ENCODE measurements at places on chromosomes 5 and 9. TPM values are rescaled to one million over a fixed set of nuclear protein-coding genes. Genes with fewer than 3 reads are reported as not detected.

- no peak overlapping the region for H3K4me3 ChIP-seq
- no peaks in the 10 kb centered on the region for H3K27me3 ChIP-seq
- H3K27ac ChIP-seq, result peak overlapping the region; percentile 66
- peaks cover 70% of the 10 kb centered on the region for H3K4me1 ChIP-seq
Observed at GRCh38 chr5:172414531-172415361, 39.6 kb downstream of the SH3PXD2B start.

DNA sequence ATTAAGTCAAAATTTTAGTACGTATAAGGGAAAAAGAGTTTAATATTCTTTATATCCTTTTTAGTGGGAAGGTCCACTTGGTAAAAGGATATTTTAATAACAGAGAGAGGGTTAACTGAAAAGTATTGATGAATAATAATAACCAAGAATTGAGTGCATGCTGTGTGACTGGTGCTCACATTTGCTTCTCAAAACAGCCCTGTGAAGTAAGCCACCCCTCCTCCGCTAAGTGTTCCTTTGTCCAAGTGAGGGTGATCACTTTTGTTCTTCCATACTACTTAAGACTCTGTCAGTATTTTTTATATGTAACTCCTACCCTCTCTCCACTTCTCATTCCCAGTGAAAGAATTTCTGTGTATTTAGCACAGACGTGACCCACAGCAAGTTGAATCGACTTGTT lies 51.5 kb downstream of the SLC44A1 start:
- peaks cover 73% of the 10 kb centered on the region for H3K4me1 ChIP-seq
- no peak for DNase-seq
- H3K36me3 ChIP-seq, result peaks cover 8% of the 10 kb centered on the region
- no peaks in the 10 kb centered on the region for H3K27me3 ChIP-seq
- peak overlapping the region; percentile 50 for H3K27ac ChIP-seq

DNA sequence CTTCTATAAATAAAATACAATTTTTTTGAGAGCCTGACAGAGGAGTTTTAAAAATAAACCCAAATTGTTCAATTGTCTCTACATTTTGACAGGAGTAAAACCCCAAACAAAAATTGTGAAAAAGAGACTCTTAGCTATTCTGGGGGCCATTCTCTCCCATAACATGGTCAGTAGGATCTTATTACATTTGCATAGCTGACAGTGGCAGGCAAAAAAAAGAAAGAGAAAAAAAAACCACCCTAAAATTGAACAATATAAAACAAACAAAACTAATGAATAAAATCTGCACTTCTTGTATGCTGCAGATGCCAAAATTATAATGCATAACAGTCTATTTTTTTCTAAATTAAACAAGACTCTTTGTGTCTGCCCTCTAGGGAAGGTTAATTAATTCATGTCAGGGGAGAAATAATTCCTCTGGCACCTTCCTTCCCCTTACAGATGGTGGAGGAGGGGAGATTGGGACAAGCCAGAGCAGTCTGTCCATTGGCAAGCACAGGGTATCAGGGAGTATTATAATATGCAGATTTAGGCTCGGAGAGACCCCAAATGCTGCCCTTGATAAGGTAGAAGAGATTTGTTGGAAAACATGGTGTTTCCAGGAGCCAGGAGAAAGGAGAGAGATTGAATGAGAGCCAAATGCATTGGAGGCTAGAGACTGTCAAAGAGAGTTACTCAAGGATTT lies 79.7 kb upstream of the CDH6 start:
- no peaks in the 10 kb centered on the region for H3K4me1 ChIP-seq
- no peak overlapping the region for H3K4me3 ChIP-seq
- no peaks in the 10 kb centered on the region for H3K27me3 ChIP-seq

Gene HK3
- not detected for total RNA-seq

Gene PKN3
- 13.2 TPM for total RNA-seq

DNA sequence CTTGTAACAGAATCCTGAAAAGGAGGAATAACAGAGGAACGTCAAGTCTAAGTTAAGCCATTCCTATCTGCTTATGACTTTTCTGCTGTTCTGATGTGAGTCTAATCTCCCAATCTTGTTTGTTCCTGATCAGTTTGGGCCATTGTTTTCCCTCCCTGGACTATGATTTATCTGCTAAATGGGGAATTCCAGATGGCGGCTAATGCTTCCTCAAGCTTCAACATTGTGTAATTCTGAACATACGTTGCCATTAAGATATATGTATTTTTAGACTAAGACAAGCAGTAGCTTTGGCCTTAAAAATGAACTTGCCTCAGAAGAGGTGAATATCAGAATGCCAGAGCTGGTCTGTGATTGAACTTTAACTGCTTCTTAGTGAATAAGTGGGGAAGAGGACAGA lies 142.7 kb downstream of the PRKACG start:
- no peak overlapping the region for H3K4me3 ChIP-seq
- H3K27ac ChIP-seq, result no peak overlapping the region
- H3K27me3 ChIP-seq, result no peaks in the 10 kb centered on the region
- H3K4me1 ChIP-seq, result peaks cover 11% of the 10 kb centered on the region
- H3K36me3 ChIP-seq, result peaks cover 6% of the 10 kb centered on the region
- no peak for DNase-seq

Gene REEP2
- 5.3 TPM for total RNA-seq
